ENCODE measurements at places on chromosomes 7 and 10. TPM values are rescaled to one million over a fixed set of nuclear protein-coding genes. Genes with fewer than 3 reads are reported as not detected.
A peak's percentile ranks its signal among the peaks of the same experiment; 100 is the strongest.

DNA sequence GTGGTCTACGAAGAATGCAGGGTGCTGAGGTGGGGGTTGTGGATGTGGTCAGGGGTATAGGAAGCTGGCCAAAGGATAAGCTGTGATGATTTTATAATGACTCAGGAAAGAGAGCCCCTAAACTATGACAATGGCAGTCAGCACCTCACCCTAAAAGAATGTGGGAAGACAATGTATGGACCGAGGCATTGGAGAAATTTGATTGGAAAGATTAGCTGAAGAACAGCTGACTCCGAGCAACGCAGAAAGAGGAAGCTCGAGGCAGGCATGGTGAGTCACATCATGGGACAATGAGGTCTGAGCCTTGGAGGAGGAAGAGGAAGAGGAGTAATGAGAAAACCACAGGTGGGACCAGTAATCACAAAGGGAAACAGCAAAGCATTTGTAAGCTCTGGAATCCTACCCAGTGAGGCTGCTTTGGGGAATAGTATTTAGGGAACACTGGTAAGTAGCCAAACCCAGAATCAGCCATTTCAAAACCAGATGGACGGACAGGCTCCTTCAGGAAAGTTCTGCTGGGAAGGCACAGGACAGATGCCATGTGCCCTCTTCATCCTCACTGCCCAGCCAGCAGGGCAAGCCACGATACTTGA lies 295.4 kb downstream of the PRPF18 start:
- peak; percentile 69 for DNase-seq

DNA sequence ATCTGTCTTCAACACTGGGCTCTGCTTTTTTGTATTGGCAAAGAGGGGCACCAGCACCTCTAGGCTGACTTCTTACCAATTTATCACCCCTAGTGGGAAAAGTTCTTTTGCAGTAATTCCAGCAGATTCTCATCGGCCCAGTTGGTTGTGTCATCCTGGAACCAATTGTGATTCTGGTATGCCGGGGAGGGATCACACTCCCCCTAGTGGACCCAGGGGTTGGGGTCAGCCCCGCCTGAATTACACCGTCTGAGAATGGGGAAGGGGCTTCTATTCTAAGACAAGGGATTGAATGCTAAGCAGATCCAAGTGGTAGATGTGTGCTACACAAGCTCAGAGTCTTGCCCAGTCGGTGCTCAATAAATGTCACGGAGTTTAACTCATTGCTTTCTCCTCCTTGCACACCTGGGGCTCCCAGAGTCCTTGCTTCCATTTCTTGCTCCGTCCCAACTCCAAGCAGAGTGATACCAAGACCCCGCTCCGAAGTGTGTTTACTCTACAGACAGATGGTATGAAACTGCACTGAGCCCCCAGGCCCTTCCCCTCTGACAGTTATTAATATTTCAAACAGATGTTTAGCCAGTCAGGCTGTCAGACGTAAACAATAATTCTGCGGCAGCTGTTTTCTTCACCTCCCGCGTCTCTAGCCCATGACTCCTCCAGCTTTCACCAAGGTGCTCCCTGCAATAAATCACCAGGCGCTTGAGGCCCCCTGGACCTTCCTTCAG lies 71.9 kb downstream of the C10orf105 start:
- DNase-seq, result no peak

GRCh38 chr10:38605153-38605661 lies 511.1 kb downstream of the ZNF37A start:
- DNase-seq, result no peak

The ARMH3 gene
- total RNA-seq, result 23.2 TPM

DNA sequence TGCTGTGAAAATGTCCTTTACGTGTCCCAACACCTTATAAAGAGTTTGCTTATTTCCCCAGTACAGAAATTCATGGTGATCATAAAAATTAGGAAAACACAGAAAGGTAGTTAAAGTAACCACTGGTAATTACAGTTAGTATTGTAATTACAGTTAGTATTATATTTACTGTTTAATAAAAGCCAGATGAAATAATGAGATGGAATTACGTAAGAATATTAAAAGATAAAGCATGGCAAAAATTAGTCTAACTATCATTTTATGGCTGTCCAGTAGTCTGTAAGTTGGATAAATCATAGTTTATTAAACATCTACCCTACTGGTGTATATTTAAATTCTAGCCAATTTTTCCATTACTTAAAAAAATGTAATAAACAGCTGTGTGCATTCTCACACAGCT lies 638.8 kb downstream of the ACTR3B start:
- DNase-seq, result no peak

The GRM3 gene
- total RNA-seq, result not detected

The APBB1IP gene
- 4.2 TPM for total RNA-seq

- DNase-seq, result no peak
These were observed 38.9 kb upstream of the YAE1 start for GRCh38 chr7:39527296-39527695.

- no peak for DNase-seq
These were observed 224.1 kb upstream of the FAM3C start for GRCh38 chr7:121620206-121620605.

GRCh38 chr10:63627881-63628296 lies 106.7 kb downstream of the REEP3 start:
- no peak for DNase-seq

DNA sequence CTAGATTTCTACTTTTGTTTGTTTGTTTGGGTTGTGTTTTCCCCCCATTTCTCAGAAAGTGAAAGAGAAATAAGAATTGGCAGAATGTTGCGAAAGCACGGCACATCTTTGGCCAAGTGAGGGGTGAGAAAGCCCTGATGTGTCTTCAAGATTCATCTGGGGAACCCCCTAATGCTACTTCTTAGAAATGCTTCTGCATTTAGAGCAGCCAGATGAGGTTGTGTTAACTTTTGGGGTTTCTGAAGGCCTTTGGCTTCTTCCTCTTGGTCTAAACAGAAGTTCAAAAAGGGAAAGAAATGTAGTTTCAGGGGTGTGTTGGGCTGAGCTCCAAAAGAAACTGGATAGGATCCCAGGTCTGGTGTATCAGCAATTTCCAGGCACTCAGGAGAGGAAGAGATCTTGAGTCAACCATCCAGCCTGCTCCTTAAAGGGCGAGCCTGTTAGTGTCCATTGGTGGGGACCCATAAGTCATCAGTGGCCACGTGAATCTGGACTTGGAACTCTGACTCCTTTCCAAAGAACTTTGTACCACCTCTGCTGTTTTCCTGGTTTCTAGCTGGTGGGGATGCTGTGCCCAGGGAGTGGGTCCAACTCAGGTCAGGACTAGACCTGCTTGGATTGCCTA lies 6.5 kb downstream of the DUSP5 start:
- DNase-seq, result peak; percentile 75

DNA sequence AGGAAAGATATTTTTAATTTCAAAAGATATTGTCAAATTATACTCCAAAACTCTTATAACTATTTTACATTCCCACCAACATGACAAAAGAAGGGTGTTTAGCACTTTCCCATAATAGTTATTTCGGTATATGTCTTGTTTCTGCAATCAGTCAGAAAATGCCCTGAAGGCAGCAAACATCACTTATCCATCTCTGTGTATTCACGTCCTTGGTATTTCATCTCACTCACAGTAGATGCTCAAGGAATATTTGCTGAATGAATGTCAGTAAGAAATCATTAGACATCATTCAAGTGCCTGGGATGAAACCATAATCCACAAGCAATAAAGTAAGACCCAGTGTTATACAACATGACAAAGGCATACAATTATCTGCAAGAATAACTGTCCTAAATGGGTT lies 112.7 kb downstream of the GFRA1 start:
- no peak for DNase-seq

Measured in sigmoid colon (tissue), 7 donors.